Trophoblast cell (in vitro differentiated cells and primary cell): ENCODE measurements at places on chromosomes 16 and 17.

- H3K27ac ChIP-seq, result no peak overlapping the region
- no peaks in the 10 kb centered on the region for H3K4me1 ChIP-seq
- H3K36me3 ChIP-seq, result peaks cover 57% of the 10 kb centered on the region
- peak overlapping the region; percentile 7 for H3K4me3 ChIP-seq
- H3K27me3 ChIP-seq, result no peaks in the 10 kb centered on the region
Measured at GRCh38 chr17:28612531-28612930, 1.5 kb downstream of the RSKR start.

DNA sequence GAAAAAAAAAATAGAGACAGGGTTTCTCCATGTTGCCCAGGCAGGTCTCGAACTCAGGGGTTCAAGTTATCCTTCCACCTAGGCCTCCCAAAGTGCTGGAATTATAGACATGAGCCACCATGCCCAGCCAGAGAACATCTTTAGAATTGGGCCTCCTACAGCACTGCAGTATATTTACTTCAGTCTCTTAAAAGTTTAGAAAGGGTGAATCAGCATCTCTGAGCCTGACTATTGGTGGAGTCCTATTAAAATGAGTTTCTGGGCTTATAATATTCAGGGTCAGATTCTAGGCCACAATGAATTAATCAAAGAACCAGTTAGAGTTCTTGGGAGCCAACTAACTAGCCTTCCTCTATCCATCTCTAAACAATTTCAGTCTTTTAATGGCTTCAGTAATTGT is 22.8 kb downstream of the TADA2A start:
- H3K27me3 ChIP-seq, result no peaks in the 10 kb centered on the region
- no peak overlapping the region for H3K27ac ChIP-seq
- no peaks in the 10 kb centered on the region for H3K4me1 ChIP-seq

DNA sequence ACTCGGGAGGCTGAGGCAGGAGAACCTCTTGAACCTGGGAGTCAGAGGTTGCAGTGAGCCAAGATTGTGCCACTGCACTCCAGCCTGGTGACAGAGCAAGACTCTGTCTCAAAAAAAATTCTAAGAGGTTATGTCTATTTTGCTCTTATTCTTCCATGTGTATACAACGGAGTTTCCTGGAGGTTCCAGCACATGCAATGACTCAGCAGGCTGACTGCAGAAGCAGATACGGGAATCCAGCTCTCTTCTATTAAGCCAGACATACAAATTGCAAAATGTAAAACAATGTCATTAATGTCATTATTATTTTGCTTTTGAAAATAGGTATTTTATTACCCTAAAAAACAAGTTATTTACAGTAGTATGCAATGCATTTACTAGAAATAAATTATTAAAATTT is 18.4 kb downstream of the MIEF2 start:
- no peak overlapping the region for H3K27ac ChIP-seq
- H3K4me1 ChIP-seq, result no peaks in the 10 kb centered on the region
- H3K4me3 ChIP-seq, result no peak overlapping the region
- H3K27me3 ChIP-seq, result no peaks in the 10 kb centered on the region

- peak overlapping the region; percentile 87 for H3K4me3 ChIP-seq
- peak; percentile 71 for DNase-seq
- H3K27me3 ChIP-seq, result no peaks in the 10 kb centered on the region
- peaks cover 12% of the 10 kb centered on the region for H3K36me3 ChIP-seq
- H3K4me1 ChIP-seq, result peaks cover 9% of the 10 kb centered on the region
Measured at GRCh38 chr16:4847774-4848587, 700 bp downstream of the UBN1 start.

- H3K4me3 ChIP-seq, result no peak overlapping the region
- H3K27ac ChIP-seq, result peak overlapping the region; percentile 10
- peaks cover 13% of the 10 kb centered on the region for H3K4me1 ChIP-seq
- H3K36me3 ChIP-seq, result peaks cover 18% of the 10 kb centered on the region
- no peak for DNase-seq
Measured at GRCh38 chr16:58110571-58111301, 18.4 kb downstream of the CFAP20 start.

DNA sequence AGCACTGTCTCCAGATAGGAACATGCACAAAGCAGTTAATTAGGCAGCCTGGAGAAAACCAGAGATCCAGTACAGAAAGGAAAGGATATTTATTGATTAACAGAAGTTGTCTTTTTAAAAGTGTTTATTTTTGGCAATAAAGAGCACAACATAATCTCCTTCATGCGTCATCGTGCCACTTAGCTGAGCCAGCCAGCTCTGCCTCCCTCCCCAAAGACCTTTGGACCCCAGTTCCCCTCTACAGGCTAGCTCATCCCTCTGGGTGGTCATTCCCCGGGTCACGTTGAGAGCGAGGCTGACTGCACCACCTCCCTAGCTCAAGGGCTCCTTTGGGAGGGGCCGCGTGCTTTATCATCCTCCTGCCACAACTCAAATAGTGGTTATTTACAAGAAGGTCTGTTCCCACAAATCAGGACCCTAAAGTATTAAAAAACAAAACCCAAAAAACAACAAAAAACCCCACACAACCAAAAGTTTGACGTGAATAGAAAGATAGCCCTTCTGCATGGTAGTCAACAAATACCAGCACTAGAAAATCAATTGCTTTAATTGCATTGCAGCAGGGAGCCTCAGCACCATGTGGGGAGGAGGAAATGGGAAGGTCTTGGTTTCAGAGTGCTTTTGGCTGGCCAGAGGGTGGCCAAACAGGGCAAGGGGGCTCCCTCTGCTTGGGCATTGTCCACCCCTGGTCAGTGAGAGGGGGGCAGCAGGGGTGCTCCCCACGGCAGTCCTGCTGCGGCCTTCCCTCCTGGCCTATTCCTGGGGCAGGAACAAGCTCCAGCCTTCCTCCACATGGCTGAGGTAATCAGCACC is 9.6 kb downstream of the POLR2C start:
- H3K36me3 ChIP-seq, result peaks cover 87% of the 10 kb centered on the region
- peak overlapping the region; percentile 59 for H3K27ac ChIP-seq
- no peak for DNase-seq
- no peak overlapping the region for H3K4me3 ChIP-seq
- H3K27me3 ChIP-seq, result no peaks in the 10 kb centered on the region

DNA sequence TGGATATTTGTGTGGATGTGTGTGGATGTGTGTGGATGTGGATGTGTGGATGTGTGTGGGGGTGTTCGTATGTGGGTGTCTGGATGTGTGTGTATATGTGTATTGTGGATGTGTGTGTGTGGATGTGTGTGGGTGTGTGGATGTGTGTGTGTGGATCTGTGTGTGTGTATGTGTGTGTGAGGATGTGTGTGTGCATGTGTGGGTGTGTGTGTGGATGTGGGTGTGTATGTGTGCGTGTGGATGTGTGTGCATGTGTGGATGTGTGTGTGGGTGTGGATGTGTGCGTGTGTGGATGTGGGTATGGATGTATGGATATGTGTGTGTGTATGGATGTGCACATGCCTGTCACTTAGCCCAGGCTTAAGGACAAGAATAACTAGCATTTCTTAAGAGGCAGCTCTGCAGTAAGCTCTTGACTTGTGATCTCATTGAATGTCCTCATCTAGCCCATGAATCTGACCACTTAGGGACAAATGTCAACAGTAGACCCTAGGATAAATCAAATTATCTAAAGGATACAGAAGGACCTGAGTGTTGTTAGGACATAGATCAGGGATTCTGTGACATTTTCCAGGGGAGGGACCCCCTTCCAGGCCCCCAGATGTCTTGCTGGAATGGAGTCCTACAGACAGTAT is 83.5 kb downstream of the BMERB1 start:
- no peaks in the 10 kb centered on the region for H3K4me1 ChIP-seq
- peak overlapping the region; percentile 54 for H3K4me3 ChIP-seq
- no peaks in the 10 kb centered on the region for H3K27me3 ChIP-seq
- H3K27ac ChIP-seq, result no peak overlapping the region

DNA sequence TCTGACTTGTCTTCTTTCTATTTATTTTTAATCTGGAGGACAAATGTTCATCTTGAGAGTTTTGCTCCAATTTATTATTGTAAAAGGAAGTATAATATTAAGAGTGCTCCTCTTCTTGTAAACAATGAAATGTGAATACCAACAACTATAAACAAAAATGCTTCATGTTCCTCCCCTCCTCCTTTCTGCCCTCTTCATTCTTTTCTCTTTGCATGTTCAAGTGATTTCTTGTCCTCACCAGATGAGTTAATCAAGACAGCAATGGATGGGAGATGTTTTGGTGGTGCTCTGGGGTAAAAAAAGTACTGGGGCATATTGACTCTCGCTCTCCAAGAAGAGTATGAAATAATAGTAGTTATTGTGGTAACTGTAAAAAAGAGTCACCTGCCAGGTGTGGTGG is 24.3 kb downstream of the ITGB3 start:
- DNase-seq, result no peak
- H3K27me3 ChIP-seq, result no peaks in the 10 kb centered on the region
- H3K27ac ChIP-seq, result no peak overlapping the region

GRCh38 chr16:5793556-5793955 is 696.0 kb upstream of the EEF2KMT start:
- no peaks in the 10 kb centered on the region for H3K4me1 ChIP-seq
- no peak for DNase-seq
- H3K4me3 ChIP-seq, result no peak overlapping the region
- H3K36me3 ChIP-seq, result no peaks in the 10 kb centered on the region

- DNase-seq, result no peak
- no peaks in the 10 kb centered on the region for H3K27me3 ChIP-seq
- H3K36me3 ChIP-seq, result no peaks in the 10 kb centered on the region
- no peaks in the 10 kb centered on the region for H3K4me1 ChIP-seq
- no peak overlapping the region for H3K27ac ChIP-seq
Measured at GRCh38 chr17:19397556-19398041, 10.6 kb upstream of the MFAP4 start.

DNA sequence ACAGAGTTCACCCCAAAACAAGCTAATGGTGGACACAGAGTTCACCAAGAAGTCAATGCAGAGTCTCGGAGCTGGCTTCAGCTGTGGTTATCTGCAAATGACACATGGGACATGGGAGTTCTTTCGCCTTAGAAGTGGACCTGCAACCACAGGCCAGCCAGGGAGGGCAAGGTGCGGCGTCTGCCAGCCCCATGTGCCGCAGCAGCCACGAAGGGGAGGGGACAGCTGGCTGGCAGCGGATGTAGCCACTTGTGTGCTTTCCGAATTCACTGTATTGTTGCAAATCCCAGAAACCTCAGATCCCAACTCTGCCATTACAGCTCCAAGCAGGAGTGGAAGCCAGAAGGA is 24.8 kb downstream of the LMF1 start:
- no peaks in the 10 kb centered on the region for H3K27me3 ChIP-seq
- H3K4me3 ChIP-seq, result no peak overlapping the region
- H3K36me3 ChIP-seq, result no peaks in the 10 kb centered on the region
- peak; percentile 2 for DNase-seq
- H3K4me1 ChIP-seq, result no peaks in the 10 kb centered on the region

- no peak overlapping the region for H3K4me3 ChIP-seq
- no peak for DNase-seq
- peaks cover 26% of the 10 kb centered on the region for H3K4me1 ChIP-seq
- H3K27me3 ChIP-seq, result no peaks in the 10 kb centered on the region
- peak overlapping the region; percentile 2 for H3K27ac ChIP-seq
Measured at GRCh38 chr16:20870122-20870820, 29.9 kb downstream of the DCUN1D3 start.

GRCh38 chr16:12178251-12178990 is 201.9 kb downstream of the SNX29 start:
- no peaks in the 10 kb centered on the region for H3K27me3 ChIP-seq
- peaks cover 4% of the 10 kb centered on the region for H3K4me1 ChIP-seq
- H3K4me3 ChIP-seq, result no peak overlapping the region
- no peaks in the 10 kb centered on the region for H3K36me3 ChIP-seq
- no peak for DNase-seq
- no peak overlapping the region for H3K27ac ChIP-seq

GRCh38 chr16:73275024-73275423 is 227.1 kb upstream of the ZFHX3 start:
- H3K27ac ChIP-seq, result no peak overlapping the region
- H3K4me1 ChIP-seq, result no peaks in the 10 kb centered on the region
- H3K36me3 ChIP-seq, result no peaks in the 10 kb centered on the region
- DNase-seq, result no peak
- H3K4me3 ChIP-seq, result no peak overlapping the region

- H3K27me3 ChIP-seq, result no peaks in the 10 kb centered on the region
- peaks cover 9% of the 10 kb centered on the region for H3K36me3 ChIP-seq
- no peak for DNase-seq
- H3K4me1 ChIP-seq, result peaks cover 10% of the 10 kb centered on the region
- no peak overlapping the region for H3K4me3 ChIP-seq
Measured at GRCh38 chr16:89375021-89375420, 115.3 kb downstream of the ANKRD11 start.

DNA sequence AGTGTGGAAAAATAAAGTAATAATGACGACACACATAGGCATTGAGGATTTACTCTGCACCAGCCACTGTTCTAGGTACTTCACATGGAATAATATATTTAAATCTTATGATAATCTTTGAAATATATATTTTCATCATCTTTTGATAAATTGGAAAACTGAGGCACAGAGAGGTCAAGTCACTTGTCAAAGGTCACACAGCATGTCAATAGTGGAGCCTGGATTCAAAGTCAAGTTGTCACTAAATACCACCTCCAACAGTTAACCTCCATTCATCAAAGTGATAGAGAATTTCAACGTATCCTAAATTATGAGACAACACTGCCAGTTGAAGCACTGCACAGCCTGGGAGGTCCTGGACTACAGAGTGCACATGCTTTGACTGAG is 121.7 kb downstream of the IRX5 start:
- DNase-seq, result no peak
- H3K4me1 ChIP-seq, result no peaks in the 10 kb centered on the region
- peaks cover 15% of the 10 kb centered on the region for H3K27me3 ChIP-seq
- no peaks in the 10 kb centered on the region for H3K36me3 ChIP-seq
- no peak overlapping the region for H3K4me3 ChIP-seq
- H3K27ac ChIP-seq, result no peak overlapping the region

GRCh38 chr17:17740615-17741348 is 59.5 kb downstream of the RAI1 start:
- no peaks in the 10 kb centered on the region for H3K36me3 ChIP-seq
- no peak overlapping the region for H3K27ac ChIP-seq
- peaks cover 29% of the 10 kb centered on the region for H3K4me1 ChIP-seq
- peak overlapping the region; percentile 52 for H3K4me3 ChIP-seq

DNA sequence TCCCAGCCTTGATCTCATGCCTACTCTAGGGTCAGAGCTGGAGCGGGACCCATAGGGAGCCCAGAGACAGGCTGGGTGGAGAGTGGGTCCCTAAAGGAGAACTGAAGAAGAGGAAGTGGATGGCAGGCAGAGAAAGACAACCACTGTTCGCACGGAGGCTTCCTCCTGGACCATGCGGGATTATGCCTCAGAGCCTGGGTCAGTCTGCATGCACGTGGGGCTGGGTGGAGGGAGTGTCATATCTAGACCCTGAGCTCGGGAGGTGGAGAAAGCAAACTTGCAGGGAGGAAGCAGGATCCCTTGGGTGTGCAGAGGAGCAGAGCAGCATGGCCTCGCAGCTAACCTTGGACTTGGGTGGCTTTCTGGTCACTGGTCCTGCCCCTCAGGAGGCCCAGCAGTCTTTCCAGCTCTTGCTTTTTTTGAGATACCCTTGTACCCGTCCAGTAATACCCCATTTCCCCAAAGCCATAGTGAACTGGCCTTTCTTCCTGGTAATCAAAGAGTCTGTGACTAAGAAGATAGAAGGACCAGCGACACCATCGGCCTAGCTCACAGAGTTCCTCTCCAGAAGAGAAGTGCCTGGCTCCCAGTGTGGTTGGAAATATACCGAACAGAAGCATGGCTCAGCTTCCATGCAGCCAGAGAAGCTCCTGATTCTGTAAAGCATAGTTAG is 344.2 kb downstream of the CPPED1 start:
- H3K27ac ChIP-seq, result no peak overlapping the region
- no peak for DNase-seq
- peaks cover 1% of the 10 kb centered on the region for H3K4me1 ChIP-seq
- no peaks in the 10 kb centered on the region for H3K36me3 ChIP-seq
